ENCODE measurements at places on chromosomes 3 and 15. TPM values are rescaled to one million over a fixed set of nuclear protein-coding genes. Genes with fewer than 3 reads are reported as not detected.

DNA sequence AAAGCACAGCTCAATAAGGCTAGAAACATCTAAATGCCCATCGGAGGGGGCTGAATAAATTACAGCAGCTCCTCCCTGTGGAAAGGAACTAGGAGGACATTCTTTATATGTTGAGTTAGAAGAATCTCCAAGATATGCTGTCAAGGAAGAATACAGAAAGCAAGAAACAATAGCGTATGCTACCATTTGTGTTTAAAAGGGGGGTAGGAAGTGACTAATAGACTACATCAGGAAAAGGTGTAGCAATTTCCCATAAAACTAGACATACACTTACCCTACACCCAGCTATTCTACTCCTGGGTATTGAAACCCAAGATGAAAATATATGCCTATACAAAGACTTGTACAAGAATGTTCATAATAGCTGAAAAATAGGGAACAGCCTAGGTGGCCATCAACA is 21.6 kb downstream of the SEC61A1 start:
- no peak for DNase-seq

DNA sequence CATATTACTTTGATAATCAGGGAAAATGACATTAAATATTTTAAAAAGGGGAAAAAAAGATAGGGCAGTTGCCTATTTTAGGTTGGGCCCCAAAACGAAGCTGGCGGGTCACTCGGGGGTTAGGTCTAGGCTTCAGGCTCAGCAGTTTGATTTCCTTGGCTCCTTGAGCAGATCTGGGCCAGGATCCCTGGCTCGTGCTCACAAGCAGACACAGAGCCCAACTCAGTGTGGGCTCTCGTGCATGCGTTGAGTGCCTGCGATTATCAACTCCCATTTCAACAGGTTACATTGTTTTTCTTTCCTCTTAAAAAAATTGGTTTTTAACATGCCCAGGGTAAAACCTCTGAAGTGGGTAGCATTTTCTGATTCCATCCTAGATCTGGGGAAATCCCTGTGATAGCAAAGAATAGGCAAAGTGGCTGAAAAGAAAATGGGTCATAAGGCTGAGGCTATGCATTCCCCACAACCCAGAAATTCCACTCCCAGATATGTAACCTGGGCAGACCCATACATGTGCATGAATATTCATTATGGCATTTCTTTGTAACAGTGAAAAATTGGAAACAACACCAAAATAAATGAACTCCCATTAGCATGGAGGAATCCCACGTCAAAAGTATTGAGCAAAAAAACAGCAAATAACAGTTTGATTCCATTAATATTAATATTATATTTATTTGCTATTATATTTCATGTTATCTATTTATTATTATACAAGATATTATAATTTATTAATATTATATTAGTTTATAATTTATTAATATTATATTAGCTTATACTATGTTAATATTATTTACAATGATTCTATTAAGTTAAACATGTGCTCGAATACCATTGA is 27.8 kb downstream of the FAM43A start:
- no peak for DNase-seq

DNA sequence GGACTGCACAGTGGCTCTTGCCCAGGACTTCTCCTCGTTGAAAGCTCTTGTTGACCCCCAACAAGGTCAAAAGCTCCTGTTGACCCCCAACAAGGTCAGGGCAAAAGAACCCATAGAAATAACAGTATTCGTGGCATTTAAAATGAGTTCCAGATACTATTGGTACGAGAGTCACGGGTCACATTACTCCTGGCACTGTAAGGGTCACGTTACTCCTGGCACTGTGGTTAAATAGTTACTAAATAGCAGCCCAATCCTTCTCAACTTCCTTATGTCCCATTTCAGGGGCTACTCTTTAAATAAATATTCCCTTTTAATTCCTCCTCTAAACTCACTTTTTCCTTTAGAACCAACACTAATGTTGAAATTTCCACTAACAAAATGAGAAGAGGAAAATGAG is 18.2 kb upstream of the ADCY5 start:
- peak; percentile 5 for DNase-seq

GRCh38 chr3:64213224-64213878 is 11.9 kb downstream of the PRICKLE2 start:
- DNase-seq = no peak

DNA sequence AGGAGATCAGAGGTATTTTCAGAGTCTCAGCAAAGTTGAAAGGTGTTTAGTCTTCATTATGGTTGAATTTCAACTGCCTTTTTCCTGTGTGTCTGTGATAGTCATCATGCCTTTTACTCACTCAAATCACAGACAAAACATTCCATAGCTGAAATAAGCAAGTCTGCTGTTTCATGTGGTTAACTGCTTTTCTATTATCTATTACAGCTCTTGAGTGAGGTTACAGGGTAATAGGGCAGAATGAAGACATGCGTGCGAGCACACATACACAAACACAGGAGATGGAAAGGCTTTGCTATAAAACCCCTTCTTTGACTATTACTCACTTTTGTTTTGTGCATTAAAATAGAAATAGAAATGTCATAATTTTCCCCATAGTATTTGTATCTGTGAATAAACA is 192.6 kb upstream of the RARB start:
- DNase-seq = no peak

- DNase-seq = no peak
Observed at GRCh38 chr3:116423945-116424344, 21.3 kb downstream of the LSAMP start.

DNA sequence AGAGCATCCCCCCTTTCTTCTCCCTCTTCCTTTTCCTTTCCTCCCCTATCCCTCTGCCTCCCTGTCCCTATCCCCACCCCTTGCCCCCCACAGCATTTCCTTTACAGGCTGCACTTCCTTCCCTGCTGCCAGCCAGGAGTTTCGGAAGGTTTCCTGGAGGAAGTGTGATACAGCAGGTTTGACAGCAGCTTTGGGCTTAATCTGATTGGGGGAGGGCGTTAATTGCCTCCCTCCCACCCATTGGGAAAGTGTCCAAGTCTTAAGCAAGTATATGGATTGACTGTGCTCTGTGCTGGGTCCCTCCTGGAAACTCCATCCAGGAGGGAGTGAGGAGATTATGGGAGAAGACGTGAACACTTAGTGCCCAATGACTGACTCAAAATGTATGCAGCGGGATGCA is 1.8 kb downstream of the SCAMP5 start:
- DNase-seq = no peak

DNA sequence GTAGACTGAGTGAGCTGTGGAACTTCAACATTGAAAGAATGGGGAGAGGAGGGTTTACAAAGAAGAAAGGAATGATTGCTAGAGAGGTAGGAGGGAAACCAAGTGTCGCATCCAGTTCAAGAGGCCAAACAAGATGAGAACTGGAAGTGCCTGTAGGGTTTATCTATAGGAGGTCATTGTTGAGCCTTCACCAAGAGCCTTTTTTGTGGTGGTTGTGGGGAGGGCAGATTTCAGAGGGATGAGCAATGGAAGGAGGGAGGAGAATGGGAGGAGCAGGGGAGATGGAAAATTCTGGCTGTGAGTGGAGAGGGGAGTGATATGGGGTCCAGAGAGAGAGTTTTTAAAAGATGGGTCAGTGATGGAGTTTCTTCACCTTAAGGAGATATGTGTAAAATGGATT is 8.5 kb downstream of the PDIA5 start:
- no peak for DNase-seq

- no peak for DNase-seq
Observed at GRCh38 chr15:77542491-77543001, 90.2 kb downstream of the LINGO1 start.

DNA sequence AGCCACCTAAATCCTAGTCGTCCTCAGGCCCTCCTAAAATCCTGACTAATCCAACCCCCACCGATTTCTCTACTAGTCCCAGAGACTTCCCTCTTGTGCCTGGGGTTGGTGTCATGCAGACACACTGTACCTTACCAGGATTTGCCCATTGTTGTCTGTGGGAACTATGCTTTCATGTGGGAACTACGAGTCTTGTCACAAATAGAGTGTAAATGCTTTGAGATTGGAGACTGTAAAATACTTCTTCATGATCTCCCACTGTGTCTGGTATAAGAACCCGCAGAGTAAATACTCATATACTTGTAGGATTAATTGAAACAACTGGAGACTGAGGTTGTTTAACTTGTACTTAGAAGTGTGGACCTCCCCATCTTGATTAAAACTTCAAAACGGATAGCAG is 11.2 kb downstream of the B3GNT5 start:
- no peak for DNase-seq

- no peak for DNase-seq
Observed at GRCh38 chr15:38696790-38697495, 132.3 kb upstream of the RASGRP1 start.

DNA sequence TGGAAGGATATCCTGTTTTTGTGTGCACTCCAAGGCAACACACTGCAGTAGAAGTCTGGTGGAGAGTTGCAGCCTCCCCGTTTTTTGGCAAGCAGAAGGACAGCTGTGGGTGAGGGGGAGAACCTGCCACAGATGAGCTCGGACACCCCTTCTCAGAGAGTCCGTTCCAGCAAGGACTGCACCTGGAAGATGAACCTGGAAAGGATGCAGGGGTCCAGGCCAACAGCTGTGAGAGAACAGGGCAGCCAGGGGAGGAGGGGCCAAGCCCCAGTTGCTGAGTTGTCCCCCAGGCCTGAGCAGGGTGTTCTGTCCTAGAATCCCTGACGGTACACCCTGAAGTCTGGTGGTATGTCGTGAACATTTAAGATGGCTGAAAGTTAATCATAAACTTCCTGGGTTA is 30.2 kb downstream of the ZXDC start:
- DNase-seq = no peak

- DNase-seq = no peak
Observed at GRCh38 chr3:177144922-177145321, 52.4 kb downstream of the TBL1XR1 start.

DNA sequence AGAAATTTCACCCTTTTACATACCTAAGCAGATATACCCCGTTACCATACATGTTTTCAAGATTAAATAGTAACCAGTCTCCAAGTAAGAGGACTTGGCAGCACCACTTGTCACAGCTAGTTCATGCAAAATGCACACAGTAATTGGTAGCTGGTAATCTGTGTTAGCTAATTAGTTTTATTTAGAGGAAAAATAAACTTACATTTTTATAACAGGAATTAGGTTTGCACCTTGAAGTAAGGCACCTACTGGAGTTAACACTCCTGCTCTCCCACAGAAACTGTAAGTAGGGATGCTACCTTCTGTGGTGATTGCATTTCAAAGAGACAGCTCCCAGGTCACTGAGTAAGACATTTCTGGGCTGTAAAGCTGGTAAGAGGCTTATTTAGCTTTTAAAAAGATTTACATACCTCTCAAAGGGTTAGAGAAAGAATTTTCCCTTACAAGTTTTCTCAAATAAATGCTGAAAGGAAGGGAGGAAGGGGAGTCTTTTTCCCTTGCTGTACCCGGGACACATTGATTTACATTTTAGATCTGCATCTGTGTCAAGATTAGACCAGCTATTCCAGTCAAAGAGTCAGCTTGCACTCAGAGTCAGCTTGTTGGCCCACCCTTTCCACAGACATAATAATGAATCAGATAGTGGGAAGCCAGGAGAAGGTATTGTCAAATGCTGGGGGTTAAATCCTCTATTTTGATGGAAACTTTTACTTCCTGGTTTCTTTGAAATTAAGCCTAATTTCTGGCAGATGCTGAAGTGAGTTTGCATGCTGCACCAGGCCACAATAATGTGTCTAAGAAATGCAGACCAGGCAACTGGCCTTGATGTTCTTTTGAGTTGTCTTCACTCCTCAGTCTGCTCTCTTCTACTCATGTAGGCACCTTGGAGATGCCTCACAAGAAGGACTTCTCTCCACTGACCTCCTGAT is 77.6 kb upstream of the CHD2 start:
- DNase-seq = no peak

GRCh38 chr3:96209699-96210098 is 604.7 kb upstream of the EPHA6 start:
- DNase-seq = no peak

GRCh38 chr3:32483772-32484171 is 18.9 kb downstream of the CMTM6 start:
- no peak for DNase-seq

DNA sequence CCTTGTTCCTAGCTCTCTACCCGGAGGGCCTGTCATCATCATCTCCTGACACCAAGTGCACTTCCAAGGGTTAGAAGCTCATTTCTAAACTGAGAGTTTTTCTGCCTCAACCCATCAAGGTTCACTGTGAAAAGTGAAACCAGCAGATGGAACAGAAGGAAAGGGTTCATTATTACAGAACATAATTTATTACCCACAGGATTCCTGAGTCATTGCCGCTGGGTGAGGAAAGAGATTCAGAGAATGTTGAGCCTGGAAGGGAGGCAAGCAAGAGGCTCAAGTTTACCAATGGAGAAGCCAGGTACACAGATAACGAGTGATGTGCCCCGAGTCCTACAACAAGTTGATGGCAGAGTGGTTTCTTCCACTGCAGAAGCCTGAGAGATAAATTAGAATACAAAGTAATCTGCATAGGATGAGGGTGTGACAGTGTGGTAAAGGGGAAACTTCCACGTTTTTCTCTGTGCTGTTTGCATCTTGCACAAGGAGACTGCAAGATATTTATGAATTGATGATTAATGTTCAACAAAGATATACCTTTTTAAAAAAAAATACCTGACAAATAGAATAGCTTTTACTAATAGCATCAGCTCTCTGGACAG is 80.5 kb upstream of the SETMAR start:
- no peak for DNase-seq

GRCh38 chr15:39279311-39279710 is 301.6 kb upstream of the THBS1 start:
- no peak for DNase-seq

DNA sequence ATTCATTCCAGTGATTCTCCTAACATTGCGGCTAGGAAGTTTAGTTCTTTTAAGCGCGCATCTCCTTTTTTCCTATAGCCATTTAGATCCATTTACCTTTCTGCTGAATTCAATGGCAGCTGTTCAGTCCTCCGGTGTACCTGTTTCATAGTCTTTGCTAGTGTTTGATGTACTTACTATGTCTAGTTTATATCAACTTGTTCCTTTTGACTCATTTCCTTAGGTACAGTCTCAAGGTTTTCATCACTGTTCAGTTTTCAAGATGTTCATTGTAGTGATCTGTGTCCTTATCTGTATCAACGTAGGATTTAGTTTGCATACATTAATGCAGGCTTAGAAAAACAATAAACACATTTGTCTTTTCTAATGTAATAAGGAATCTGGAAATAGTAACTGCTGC is 59.0 kb upstream of the MBNL1 start:
- no peak for DNase-seq

The HRG gene
- 0.13 TPM for total RNA-seq

The CYP1A2 gene
- total RNA-seq = not detected

The LARP6 gene
- 101 TPM for total RNA-seq

The ANKRD63 gene
- not detected for total RNA-seq

The UBE2E2 gene
- total RNA-seq = 67.7 TPM
